ENCODE measurements at places on chromosomes 1 and 21. TPM values are rescaled to one million over a fixed set of nuclear protein-coding genes. Genes with fewer than 3 reads are reported as not detected.

Gene LCE2A
- not detected for polyA plus RNA-seq

Gene NEGR1
- polyA plus RNA-seq: 12.6 TPM

- DNase-seq: no peak
Observed at GRCh38 chr1:209405183-209405814, 178.2 kb upstream of the CAMK1G start.

DNA sequence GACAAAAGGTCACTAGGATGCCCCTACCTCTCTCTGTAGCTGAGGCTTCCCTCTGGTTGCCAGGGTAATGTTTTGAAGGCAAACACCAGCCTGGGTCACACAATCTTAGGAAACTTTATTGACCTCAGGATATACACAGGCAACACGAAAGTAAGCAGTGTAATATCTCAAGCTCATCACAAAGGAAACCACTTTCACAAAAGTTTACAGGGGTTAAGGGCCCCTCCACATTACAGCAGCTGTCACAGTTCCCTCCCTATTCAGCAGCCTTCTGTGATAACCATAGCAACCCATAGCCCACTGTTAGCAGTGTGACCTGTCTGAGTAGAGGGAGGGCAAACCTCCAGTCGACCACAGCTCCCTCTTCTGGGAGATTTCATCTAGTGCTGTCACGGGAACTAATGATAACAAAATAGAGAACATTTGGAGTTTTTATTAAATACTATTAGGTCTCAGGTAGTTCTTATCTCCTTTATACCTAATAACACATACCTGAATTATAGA, 149.8 kb downstream of the PTPRC start:
- no peak for DNase-seq

DNA sequence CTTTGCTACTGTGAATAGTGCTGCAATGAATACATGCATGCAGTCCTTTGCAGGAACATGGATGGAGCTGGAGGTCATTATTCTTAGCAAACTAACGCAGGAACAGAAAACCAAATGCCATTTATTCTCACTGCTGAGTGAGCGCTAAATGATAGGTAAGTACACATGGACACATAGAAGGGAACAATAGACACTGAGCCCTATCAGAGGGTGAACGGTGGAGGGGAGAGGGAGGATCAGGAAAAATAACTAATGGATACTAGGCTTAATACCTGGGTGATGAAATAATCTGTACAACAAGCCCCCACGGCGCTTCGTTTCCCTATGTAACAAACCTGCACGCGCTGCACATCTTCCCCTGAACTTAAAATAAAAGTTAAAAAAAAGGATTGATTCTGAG, 8.9 kb downstream of the NIBAN1 start:
- no peak for DNase-seq

- DNase-seq: peak; percentile 56
Observed at GRCh38 chr1:93844262-93845045, 34.6 kb downstream of the DNTTIP2 start.

- no peak for DNase-seq
Observed at GRCh38 chr1:1250786-1251284, 4.3 kb upstream of the C1QTNF12 start.

GRCh38 chr1:98429965-98430443, 231.5 kb upstream of the SNX7 start:
- DNase-seq: no peak

GRCh38 chr1:55364216-55364615, 149.1 kb upstream of the USP24 start:
- no peak for DNase-seq

Measured in left renal pelvis (tissue), 4 donors.